ENCODE measurements at places on chromosomes 16 and 17.

DNA sequence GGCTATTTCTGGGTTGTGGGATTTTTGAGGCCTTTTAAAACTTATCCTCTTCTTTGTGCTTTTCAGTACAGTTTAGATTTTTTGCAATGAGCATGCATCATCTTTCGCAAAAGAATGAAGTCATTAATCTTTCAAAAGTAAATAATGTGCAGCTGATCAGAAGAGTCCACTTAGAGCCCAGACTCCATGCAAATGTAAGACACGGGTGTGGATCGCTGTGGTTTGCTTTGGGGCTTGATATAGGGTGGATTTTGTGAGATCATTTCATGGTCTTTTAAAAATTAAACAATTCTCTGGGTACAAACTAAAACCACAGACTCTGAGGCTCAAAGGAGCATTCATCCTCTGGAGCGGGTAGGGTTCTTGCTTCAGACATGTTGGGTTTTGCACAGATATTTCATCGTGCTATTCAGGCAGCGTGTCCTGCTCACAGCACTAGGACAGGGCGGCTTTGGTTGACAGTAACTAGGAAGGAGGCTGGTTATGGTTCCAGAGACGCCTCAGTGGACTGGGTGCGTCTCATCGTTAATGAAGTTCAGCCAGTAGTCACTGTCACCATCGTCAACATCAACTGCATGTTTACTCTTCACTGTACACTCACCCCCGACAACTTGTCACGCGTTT is 129.4 kb upstream of the PLCG2 start:
- DNase-seq = no peak

GRCh38 chr17:63537001-63537400 is 13.3 kb upstream of the DCAF7 start:
- DNase-seq = no peak

DNA sequence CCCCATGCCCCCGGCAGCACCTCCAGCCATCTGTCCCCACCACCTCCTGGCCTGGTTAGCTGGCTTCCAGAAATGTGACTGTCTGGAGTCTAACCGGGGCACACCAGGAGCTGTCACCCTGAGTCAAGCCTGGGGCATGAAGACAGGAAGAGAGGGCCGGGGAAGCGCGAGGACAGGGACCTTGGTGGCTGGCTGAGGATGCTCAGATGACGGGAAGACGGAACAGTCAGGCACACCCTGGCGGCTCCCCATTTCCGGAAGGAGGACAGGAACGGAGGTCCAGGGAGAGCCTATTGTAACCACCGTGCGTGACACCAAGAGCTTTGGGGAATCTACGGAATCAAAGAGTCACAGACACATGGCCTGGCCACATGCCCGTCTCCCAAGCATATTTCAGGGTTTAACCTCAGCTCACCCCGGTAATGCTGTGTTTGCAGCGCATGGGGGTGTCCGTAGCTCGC is 51.7 kb downstream of the SDK2 start:
- peak; percentile 81 for DNase-seq

DNA sequence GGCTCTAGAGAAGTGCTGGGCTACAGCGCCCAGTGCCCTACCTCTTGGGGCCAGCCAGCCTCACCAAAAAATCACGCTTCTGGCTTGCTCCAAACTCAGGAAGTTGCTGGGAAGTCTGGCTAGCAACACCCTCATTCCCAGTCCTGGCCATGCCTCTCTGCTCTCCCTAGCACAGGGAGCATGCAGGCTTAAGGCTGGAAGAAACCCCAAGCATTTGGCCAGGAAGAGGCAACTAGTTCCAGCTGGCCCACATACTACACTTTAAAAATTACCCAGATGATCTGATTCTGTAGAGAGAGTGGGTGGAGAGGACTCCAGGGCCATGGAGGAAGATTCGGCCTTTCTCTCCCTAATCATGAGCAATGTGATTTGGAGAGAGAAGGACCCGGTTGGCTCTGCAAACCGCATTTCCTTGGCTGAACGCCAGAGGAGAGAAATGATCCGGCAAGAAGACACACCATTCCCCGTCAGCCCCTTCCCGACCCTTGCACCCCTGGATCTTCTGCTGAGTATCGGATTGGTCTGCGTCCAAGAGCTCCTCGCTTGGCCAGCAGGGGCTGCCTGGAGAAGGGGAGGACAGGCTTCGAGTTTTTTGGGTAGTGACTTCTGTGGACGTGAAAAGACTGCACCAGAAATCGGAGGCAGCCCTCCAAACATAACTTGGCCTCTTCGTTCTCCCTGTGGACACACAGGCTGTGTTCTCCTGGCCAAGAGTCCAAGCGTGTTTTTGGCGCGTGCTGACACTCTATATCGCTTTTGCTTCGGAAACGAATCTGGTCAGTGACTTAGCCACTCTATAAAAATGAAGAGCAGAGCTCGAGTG is 406.3 kb downstream of the WWOX start:
- DNase-seq = no peak

DNA sequence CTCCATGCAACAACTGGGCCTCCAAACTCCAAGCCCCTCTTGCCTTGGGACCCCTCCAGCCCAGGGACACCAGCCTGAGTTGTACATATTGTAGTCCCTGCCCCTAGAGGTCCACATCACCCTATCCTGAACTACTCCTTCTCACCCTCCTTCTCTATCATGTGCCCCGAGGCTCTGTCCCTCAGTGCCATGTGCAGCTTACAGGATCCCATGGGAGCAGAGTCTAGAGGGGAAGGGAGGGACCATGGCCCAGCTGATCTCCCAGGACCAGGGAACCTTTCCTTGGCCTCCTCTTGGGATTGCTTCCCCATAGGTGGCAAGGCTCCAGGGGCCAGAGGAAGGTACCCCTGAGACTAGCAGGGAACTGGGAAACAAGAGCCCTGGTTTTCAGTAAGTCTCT is 35.3 kb downstream of the TMEM132E start:
- DNase-seq = no peak

All from activated CD8-positive, alpha-beta memory T cell treated with anti-CD3 and anti-CD28 coated beads for 24 hours (primary cell).